ENCODE measurements at places on chromosomes 6 and 20. TPM values are rescaled to one million over a fixed set of nuclear protein-coding genes. Genes with fewer than 3 reads are reported as not detected.

DNA sequence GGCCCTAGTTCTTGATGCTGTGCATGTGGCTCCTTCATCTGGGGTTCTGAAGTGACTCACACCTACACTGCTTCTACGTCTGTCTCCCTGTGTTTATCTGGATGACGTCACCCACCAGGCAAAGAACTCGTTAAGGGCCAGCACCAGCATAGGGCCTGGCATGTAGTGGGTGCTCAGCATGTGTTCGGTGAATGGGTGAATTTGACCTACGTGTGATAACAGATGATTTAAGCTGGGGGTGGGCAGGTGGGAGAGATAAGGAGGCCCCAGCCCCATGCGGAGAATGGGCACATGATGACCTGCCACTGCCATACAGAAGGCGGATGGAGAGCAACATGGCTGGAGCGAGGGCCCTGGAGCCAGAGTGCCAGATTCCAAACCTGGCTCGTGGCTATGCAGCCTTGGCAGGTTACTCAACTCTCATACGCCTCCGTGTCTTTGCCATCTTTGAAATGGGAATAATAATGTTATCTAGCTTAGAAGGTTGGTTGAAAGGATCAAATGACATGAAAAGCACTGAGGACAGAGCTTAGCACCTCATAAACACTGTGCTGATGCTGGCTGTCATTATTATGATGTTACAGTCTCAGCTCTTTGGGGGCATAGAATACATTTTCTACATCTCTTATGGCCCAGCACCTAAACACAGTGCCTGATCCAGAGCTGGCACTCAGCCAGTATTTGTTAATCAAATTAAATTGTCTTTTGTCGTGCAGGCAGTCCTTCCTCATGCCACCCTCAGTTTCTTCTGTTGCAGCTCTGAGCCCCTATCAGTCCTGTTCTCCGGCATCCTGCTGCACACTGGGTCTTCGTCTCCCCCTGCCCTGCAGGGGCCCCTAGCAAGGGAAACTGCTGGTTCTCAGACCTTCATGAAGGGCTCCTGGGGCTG is 39.6 kb downstream of the VEGFA start:
- no peak for DNase-seq

GRCh38 chr6:10429638-10430427 is 15.0 kb upstream of the TFAP2A start:
- no peak for DNase-seq

DNA sequence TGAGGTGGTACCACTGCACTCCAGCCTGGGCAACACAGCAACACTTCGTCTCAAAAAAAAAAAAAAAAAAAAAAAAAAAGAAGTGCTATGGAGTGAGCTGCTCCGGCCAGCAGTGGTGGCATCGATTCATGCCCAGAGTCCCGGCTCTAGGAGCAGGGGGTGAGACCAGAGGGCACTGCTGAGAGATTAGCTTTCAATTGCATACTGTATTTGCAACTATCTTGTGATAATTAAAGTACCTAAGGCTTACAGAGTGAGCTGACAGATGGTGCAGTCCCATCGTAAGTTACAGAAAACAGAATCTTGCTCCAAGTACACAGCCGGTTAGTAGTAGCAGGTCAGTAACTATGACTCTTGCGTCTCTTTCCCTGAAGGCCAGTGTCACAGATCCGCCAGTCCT is 31.5 kb downstream of the TMEM14B start:
- no peak for DNase-seq

GRCh38 chr20:58094698-58095097 is 133.8 kb downstream of the ANKRD60 start:
- no peak for DNase-seq

GRCh38 chr20:61631751-61632150 is 379.7 kb downstream of the CDH4 start:
- no peak for DNase-seq

GRCh38 chr6:148747471-148748165 is 788 bp downstream of the UST start:
- no peak for DNase-seq

DNA sequence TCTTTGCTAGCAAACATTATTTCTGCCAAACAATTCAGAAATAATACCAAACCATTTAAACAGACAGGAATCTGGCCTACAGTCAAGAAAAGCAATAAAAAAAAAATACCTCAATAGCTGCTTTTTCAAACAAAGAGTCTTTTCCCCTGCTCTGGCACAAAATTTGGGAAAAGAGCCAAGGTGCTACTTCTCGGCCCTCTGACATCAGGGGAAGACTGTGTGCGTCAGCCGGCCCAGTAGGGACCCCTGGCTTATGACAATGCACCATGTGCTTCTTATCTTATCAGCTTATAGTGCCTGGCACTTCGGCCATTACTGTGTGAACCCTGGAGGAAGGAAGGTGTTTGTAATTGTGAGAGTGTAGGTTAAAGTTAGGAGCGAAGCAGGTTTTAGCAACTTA is 89.4 kb downstream of the PDE10A start:
- DNase-seq: peak; percentile 73

GRCh38 chr6:150394053-150394898 is 25.5 kb downstream of the IYD start:
- DNase-seq: no peak

DNA sequence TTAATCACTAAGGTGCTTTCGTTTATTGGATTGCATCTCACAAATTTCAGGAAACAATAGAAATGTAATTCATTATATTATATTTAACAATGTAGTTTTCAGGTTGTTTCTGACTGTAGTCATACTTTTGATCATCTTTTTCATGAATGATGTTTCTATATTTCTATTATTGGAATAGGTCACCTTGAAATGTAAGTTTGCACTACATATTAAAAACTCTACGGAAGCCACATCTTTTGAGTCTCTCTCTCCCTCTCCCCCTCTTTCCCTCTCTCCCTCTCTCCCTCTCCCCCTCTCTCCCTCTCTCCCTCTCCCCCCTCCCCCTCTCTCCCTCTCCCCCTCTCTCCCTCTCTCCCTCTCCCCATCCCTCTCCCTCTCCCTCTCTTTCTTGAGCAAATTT is 131.3 kb upstream of the FBXL4 start:
- DNase-seq: no peak

PTPRA gene
- 95.6 TPM for polyA plus RNA-seq

HCRTR2 gene
- not detected for polyA plus RNA-seq

DNA sequence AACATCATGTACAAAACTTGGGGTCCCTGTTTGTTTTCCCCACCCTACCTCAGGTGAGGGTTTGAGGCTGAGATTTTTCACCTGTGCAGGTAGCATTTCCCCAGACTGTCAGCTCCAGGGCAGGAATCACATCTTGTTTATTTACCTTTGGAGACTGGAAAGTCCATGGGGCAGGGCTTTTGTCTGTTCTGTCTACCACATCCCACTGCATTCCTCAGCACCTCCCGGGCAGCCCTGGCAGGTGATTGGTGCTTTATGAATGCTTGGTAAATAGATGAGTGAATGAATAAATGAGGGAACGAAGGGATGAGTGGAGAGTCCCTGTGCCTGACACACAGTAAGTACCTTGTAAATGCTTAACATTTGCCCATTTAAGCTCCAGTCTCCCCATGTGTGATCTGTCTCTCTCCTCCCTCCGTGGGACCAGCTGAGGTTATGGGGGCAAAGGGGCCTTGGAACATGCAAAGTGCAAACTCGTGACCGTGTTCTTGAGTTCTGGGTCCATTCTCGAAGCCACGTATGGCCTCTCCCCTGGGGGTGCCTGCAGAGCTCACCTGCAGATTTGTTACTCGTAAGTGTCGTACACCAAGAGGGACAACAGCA is 69.7 kb upstream of the PMEPA1 start:
- DNase-seq: no peak

- DNase-seq: no peak
Observed at GRCh38 chr6:56862415-56863175, 92.3 kb upstream of the BEND6 start.

LCA5 gene
- polyA plus RNA-seq: 17.3 TPM

DNA sequence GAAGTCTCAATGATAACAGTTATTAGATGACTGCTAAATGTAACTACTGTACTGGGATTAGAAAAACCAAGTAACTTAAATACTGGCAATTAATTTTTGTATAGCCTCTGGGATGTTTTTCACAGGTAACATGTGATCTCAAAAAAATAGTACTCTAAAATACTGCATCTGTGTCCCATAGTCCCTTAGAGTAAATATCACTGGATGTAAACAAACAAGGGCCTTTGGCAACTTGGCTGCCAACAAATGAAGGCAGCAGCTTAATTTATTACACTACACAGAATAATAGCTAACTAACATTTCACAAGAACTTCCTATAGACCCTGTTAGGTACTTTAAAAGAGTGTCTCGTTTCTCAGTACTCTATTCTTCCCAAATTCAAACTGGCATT is 14.0 kb downstream of the ARHGAP18 start:
- DNase-seq: no peak

SIRPG gene
- not detected for polyA plus RNA-seq

GRCh38 chr6:47479140-47479508 is 1.5 kb downstream of the CD2AP start:
- DNase-seq: peak; percentile 21

DNA sequence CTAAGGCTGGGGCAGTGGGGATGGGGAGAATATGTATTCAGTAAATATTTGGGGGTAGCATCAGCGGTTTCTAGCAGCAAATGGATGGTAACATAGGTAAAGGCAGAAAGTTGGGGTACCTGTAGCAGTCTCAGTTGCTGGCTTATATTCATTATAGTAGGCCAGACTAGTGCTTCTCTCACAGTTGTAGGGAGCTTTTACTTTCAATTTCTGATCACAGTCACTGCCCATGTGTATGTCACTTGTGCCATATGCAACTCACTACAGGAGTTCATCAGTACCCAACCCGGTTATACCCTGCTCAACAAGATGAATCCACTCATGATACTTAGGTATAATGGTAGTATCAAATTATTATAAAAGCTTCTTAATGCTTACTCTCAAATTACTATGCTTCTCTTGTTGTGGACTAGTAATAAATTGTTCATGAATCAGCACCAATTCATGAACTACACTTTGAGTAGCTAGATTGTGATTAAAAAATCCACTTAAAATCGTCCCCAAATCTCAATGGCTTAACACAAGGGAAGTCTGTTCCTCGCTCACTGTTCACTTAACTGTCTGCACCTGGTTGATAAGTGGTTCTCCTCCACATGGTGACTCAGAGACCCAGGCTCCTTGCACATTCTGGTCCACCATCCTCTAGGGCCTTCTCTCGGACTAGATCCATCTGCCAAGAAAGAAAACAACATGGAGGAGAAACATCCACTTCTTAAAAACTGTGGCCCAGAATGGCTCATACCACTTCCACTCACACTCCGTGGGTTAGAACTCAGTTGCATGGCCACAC is 31.3 kb upstream of the MYLIP start:
- DNase-seq: no peak

DNA sequence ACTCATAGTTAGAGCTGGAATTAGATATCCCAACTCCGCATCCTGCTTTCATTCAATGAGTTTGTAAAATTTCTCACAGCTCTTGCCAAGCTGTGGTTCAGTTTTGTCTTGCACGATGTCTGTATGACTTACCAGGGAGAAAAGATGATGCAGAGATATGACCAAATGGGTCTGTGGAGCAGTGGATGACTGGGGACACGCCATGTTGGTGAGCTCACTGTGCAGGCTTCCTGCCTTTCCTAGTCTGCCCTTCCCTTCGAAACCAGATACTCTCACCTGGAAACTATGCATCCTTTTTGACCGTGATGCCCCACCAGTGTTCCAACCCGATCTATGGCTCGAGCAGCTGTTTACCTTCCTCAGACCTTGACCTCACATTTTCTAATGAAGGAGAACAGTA is 262.7 kb upstream of the BMP2 start:
- no peak for DNase-seq

- DNase-seq: no peak
Observed at GRCh38 chr20:17339000-17339399, 112.2 kb downstream of the PCSK2 start.

CRIP3 gene
- 3.7 TPM for polyA plus RNA-seq

DNA sequence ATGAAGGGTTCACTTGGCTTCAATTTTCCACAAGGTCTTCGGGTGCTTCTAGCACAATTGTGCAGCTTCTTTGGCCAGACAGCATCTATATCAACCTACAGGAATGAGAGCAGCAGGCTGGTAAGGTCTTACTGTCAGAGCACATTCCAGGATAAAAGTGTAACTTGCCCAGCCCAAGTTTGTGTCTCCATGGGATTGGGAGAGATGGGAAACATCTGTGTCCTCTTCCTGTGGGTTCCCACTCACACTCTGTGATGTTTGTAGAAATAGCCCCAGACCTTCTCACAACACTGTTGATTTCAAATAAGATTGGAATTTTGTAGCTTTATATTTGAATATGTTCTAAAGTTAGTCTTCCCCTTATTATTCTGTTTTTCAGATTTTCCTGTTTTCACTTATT is 83.4 kb upstream of the RGS17 start:
- DNase-seq: no peak

JAG1 gene
- 52.7 TPM for polyA plus RNA-seq

DDO gene
- 2.1 TPM for polyA plus RNA-seq

CEP85L gene
- 10.8 TPM for polyA plus RNA-seq

KCNG1 gene
- 1.2 TPM for polyA plus RNA-seq
